Fibroblast of skin of left quadriceps (primary cell): ENCODE measurements at places on chromosomes 11 and 22.

- no peak for DNase-seq
Observed at GRCh38 chr22:46675938-46676337, 55.8 kb downstream of the GRAMD4 start.

DNA sequence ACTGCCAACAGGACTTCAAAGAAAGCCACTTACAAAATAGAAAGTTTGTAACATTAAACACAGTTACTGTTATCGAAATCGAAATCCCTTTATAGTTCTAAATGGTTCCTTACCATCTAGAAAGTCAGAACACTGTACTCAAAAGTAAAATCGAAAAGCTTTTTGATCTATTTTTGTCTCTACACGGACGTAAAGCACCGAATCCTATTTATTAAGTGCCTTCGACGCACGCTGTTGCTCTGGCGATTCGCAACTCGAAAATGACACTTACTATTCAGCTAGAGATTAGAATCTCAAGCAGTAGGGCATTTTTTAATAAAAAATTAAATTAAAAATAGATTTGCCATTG, 78.3 kb downstream of the LARGE1 start:
- no peak for DNase-seq

- peak; percentile 77 for DNase-seq
Observed at GRCh38 chr11:37504060-37504611, 906.1 kb upstream of the RAG2 start.

DNA sequence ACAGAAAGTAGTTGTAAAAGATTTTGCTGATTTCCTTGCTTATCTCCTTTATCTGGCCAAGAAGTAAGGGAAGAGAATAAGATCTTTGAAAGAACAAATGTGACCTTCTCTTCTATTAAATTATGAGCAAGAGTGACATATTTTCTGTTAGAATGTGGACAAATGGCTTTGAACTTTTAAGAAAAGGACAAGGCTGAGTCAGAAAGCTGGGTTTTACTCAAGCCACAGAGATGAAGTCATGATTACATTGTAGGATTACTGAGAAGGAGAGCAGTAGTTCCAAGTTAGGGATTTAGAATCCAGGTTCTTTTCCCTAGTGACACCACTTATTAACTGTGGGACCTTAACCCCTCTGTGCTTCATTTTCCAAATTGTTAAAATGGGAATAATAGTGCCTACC, 13.5 kb downstream of the CCDC90B start:
- DNase-seq, result no peak

GRCh38 chr22:50490531-50491308, 4.1 kb downstream of the MIOX start:
- DNase-seq, result no peak

- no peak for DNase-seq
Observed at GRCh38 chr11:2987881-2988861, 4.0 kb downstream of the NAP1L4 start.

GRCh38 chr11:1812801-1813200, 22.0 kb upstream of the SYT8 start:
- DNase-seq, result no peak

DNA sequence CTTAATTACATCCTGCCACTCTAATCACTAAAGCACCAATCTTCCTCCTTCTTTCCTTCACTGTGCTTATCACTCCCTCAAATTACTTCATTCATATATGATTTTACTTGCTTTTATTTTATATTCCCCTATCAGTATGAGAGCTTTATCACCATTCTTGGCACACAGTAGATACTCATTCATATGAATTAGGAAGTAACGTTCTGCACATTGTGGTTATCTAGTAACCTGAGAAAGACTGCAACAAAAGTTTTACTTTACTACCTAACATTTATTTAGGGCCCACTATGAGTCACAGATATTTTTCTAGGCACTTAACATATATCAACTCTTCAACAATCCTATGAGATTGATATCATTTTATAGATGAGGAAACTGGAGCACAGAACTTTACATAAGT, 1559.9 kb upstream of the TENM4 start:
- no peak for DNase-seq

DNA sequence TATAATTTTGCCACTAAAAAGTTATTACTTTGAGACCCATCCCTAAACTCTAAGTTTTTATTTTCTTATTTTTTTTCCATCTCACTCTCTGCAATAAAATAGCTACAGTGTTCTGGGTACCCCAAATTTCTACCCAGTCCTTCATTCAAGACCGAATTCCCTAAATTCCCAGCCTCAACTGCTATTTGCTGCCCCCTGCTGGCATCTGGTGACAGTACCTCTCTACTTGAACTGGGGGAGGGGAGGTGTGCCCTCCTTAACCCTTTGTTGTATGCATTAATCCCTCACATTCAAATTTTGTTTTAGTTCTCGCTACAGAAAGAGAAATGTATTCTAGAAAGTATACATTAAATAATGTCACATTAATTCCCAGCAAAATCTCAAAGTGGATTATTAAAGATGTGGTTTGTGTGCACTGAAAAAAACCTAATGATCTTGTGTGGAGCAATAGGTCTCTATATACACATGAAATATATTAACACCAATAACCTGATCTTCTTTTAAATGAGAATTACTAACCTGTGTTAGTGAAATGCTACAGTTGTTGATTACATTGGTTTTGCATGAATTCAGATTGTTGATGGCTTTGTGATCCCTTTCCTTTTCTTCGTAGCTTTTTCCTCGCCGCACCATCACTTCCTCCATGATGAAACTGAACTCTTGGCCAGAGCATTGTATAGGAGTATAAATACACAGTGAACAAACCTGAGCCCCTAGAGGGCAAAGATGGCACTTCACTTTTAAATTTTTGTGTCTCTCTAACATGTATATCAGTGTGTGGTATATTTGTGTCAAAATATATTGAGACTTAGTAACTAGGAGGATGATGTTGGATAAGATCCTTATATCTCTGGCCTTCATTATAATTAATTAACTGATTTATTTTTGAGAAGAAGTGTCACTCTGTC, 590.0 kb downstream of the METTL15 start:
- DNase-seq, result peak; percentile 28

DNA sequence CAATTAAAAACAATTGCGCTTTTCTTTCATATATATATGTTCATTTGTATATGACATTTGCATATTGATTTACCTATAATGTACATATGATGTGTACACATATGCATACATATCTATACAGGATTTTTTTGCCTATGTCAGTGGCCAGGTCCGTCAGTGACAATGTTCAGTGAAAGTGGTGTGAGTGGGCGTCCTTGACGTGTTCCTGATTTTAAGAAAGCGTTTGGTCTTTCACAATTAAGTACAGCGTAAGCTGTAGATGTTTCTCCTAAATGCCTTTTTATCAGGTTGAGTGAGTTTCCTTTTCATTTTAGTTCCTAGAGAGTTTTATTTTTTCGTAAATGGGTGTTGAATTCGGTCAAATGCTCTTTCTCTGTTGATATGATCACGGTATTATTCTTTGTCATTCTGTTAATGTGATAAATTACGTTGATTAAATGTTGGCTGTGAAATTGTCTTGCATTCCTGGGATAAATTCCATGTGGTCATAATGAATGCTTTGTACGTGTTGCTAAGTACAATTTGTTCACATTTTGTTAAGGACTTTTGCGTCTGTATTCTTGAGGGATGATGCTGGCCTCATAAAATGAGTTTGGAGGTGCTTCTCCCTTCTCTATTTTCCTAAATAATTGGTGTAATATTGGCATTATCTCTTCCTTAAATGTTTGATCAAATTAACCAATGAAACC, 10.6 kb upstream of the GNB1L start:
- no peak for DNase-seq

- no peak for DNase-seq
Observed at GRCh38 chr11:128598506-128599150, 11.3 kb upstream of the ETS1 start.

- DNase-seq, result peak; percentile 32
Observed at GRCh38 chr22:36546092-36546804, 17.3 kb upstream of the EIF3D start.

DNA sequence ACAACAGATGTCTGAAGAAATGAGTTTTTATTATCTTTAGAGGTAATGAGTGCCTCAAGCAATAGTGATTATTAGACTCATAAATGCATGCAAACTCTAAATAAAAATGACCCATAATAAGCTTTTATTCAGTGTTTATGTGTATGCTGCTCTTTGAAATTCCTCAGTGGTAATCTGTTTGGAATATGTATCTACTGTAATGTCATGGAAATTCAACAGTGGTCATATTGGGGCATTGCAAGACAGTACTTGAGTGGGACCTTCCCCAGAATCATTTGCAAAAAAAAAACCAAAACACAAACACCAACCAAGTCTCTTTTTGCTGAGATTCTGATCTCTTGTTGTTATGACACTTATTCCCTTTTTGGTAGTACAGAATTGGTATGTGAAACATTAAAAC, 35.0 kb downstream of the DNAJC24 start:
- DNase-seq, result no peak

DNA sequence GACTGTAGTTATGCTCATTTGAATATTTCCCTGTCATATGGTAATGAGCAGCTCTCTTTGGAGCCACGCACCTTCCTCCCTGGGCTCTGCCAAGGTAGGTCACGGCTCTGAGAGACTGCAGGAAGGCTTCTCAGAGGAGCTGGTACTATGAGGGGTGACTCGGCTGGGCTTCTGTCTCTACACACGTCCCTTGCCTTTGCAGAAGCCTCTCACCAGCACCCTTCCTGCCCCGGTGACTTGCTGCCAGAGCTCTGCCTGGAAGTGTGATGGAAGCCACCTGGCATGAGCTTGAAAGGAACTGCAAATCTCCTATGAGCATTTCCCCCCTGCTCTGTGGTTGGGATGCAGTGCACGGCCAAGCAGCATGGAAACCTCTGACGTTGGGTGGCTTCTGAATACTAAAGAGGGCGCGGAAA, 74.2 kb downstream of the KIRREL3 start:
- DNase-seq, result no peak

DNA sequence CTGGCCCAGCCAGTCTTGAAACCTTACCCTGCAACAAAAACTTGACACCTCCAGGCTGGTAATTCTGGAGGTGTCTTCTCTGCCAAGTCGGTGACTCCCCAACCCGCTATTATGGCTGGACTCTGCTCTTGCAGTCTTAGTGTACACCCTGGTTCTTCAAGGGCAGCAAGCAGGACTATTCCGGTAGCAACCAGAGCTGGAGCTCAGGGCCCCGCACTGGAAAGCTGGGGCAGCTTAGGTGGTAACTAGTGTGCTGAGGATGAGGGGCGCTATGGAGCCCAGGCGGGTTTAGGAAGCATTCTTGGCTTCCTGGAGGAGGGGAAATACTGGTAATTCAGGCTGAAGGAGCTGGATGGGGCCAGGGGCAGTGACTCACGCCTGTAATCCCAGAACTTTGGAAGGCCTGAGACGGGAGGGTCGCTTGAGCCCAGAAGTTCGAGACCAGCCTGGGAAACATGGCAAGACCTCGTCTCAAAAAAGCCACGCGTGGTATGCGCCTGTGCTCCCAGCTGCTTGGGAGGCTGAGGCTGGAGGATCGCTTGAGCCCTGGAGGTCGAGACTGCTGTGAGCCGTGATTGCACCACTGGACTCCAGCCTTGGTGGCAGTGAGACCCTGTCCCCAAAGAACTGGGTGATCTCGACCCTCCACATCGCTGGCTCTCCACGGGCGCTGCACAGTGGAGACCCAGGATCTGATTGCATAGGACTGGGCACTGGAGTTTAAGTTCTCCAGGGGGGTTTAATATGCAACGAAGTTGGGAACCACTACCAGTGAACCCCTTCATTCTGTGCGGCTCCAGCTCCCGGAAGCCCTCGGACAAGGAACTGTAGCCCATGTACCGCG, 10.6 kb upstream of the AIFM3 start:
- no peak for DNase-seq

- no peak for DNase-seq
Observed at GRCh38 chr11:62122076-62122475, 1.7 kb upstream of the INCENP start.

DNA sequence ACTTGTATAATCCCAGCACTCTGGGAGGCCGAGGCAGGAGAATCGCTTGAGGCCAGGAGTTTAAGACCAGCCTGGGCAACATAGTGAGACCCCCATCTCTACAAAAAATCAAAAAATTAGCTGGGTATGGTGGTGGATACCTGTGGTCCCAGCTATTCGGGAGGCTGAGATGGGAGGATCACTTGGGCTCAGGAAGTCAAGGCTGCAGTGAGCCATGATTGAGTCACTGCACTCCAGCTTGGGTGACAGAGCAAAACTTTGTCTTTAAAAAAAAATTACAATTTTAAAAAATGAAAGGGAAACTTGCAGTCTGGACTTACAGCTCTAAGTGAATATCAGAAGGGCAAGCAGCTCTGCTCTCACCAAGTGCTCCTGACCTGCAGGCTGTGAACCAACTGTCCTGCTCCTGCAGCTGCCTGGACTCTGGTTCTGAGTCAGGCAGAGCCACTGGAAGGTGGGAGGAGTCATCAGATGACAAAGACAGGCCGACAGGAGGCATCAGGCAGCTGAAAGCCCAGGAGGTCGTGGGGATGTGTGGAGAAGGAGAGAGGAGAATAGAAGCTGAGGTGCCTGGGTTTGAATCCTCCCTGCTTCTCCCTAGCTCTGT, 9.6 kb downstream of the SMTNL1 start:
- DNase-seq, result no peak

DNA sequence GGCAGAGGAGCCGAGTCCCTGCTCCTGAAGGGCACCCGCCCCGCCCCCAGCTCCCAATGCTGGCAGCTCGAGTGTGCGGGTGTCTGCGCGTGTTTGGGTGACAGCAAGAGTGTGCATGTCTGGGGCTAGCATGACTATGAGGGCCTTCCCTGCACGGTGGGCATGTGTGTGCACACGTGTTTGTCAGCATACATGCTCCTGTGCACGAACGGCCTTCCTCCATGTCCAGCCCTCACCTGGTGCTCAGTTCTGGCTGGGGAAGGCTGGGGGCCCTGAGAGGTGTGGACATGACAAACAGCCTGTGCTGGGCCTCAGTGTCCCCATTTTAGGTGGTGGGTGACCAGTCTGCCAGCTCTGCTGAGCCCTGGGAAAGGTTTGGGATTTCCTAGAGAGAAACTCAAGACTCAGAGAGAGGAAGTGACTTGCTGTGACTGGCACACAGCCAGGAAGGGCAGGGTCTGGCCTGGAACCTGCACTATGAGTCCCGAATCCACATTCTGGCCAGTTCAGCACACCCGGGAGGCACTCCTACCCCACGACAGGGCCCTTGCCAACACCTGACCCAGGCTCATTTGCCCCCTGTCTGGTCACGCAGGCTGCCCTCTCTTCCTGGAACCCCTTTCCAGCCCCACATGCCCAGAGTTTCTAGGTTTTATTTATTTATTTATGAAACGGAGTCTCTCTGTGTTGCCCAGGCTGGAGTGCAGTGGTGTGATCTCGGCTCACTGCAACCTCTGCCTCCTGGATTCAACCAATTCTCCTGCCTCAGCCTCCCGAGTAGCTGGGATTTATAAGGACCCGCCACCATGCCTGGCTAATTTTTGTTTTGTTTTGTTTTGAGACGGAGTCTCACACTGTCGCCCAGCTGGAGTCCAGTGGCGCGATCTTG, 3.3 kb upstream of the SHISA8 start:
- DNase-seq, result no peak
